ENCODE measurements at places on chromosomes 4 and X.

DNA sequence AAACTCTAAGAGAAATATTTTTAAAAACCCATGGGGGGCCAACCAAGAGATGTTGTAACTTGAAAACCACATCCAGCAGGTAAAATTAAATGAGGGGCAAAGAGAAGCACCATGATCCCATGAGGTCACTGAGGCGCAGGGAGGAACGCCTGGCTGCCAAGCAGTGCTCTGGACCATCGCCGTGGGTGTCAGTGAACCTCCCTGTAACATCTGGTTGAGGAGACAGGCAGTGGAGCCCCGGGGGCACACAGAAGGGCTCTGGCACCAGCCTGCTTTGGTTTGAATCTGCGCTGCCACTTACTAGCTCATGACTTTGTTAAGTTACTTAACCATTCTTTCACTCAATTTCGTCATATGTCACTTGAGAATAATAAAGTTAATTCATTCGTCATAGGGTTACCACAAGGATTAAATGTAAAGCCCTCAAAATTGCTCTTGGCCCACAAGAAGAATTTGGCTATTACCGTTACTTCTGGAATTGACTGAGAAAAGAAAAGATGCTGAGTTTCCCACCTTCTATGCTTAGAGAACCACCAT is 41.6 kb upstream of the SLC25A4 start:
- DNase-seq: no peak

- no peak for DNase-seq
Observed at GRCh38 chr4:72418458-72418857, 150.6 kb downstream of the ADAMTS3 start.

GRCh38 chr4:177938226-177938625 is 496.0 kb upstream of the AGA start:
- DNase-seq: no peak

DNA sequence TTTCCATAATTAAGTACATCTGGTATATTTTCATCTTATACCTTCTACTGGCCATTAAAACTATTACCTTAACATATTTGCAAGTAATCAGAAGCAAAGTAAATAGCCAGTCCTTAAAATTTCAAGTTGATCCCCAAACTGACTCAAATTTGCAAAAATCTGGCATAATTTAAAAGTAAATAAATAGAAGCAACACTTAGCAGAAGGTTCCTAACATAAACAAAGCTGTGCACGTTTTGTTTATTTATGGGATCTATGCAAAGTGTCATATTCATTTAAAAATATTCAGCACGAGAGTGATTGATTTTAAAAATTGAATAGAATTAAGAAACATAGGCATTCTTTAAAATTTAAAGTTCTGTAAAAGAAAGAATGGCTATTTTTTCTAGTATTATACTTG is 9.8 kb upstream of the CXXC4 start:
- DNase-seq: no peak

DNA sequence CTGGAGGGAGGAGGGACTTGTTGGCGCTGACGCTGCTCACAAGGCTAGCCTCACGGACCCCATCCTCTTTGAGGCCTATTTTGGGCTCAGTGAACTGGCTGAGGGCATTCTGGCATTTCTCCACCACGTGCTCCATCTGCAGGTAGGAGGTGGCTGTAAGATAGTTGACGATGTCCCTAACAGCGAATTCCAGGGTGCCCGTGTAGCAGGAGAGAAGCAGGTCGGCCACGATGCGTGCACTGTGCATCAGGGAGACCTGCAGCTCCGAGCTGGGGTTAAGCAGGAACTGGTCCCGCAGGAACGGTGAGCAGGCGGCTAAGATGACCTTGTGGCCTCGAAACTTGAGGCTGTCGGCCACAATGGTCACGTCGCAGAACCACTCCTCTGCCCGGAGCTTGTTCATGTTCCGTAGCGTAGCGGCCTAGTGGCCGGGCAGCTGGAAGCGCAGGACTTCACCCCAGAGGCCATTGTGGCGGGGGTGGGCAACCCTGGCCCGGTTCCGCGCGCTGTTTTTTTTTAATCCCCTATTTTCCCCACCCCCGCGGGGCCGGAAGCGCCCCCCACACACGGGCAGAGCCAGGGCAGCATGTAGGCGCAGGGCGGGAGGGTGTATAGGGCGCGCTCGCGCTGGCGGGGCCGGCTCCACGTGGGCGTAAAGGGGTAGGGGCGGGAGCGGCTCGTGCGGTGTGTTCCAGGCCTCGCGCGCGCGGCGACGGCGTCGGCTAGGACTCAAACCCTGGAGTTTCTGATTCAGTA is 73.2 kb downstream of the UBE2K start:
- DNase-seq: no peak

DNA sequence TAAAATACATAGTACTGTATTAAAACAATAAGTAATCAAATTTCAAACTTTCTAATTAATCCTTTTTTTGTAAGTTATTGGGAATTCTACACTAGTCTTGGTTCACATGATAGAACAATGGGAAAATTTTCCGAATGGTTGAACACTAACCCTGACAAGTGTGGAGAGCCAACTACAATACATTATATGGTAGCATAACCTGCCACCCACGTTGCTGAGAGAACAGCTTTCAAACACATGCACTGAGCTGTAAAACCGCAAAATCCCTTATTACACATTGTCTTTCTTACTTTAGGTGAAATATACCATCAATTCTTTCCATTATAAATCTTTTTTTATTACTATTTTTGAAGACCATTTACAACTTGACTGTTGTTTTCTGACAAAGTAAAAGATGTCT is 54.7 kb downstream of the ANAPC10 start:
- no peak for DNase-seq

GRCh38 chr4:163703251-163703650 is 208.8 kb downstream of the TMA16 start:
- DNase-seq: no peak

DNA sequence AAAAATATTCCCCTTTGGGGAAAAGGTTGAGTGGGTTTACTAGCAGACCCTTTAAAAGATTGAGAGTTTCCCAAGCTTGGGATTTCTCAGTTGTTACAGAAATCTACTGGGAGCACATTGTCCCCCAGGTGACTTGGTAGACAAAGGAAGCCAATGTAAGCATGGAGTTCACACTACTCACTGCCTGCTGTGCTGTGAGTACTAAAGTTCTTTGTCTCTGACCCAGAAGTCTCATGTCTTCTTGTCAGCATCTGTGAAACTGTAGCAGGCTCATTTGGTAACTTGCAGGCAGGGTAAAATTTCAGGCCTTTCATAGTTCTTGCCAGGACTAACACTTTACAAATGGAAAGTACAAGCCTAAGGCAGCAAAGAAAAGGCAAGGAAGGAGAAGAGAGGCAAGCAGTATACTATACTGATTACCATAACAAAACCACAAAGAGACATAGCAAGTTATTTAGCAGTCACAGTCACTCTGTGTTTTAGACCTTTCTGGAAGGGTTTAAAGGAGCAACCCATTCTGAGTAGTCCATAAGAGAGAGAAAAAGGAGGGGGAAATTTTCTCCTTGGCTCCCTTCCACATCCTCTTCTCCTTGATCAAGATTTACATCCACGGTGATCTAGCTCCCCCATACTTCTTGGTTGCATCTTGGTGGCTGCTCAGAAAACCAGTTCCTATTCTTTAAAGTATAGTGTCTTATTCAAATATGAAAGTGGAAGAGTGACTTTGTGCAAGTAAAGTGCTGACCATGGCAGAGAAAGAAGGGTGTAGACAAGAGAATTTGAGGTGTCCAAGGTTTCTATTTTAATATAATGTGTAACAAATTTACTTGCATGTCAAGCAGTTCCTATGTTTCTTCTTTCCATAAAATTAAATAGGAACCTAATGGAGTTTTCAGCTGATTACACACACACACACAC is 160.0 kb upstream of the PDE5A start:
- DNase-seq: no peak

DNA sequence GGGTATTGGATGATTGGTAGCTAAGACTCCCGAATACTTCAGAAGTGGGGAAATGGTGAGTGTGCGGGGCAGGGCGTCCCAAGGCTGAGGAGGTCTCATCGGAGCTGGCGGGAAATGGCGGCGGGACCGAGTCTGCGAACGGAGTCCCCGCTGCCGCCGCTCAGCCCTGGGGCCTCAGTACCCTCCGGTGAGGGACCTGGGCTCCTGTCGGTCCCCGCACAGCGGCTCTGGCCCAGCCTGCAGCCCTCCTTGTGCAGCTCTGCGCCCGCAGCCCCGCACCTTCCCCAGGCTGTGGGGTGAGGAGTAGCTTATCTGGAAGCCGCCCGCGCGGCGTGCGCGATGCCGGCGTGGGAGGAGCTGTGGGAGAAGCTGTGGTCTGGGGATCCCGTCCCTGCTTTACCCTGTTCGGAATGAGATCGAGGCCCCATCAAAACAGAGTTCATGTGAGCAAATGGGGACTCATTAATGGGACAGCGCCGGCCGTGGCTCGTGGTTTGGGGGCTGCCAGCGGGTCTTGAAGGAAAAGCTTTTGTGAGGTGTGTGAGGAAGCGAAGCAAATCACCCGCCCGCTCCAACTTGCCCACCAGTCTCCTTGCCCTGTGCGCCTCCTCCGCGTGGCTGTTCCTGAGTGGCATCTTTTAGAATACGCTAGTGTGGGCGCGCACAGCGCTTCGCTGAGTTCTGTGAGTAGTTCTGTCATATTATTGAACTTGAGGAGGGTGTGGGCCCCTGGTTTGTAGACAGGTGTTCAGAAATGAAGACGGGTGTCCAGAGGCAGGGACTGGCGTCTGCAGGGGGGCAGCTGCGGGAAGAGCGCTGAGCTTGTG is 531 bp downstream of the ZNF141 start:
- no peak for DNase-seq

- DNase-seq: no peak
Observed at GRCh38 chr4:98516042-98516440, 142.4 kb downstream of the TSPAN5 start.
